ENCODE measurements at places on chromosomes 4 and X.

- DNase-seq = no peak
Measured at GRCh38 chr4:143921181-143921580, 15.8 kb upstream of the GYPE start.

GRCh38 chr4:66246643-66247042, 576.4 kb upstream of the EPHA5 start:
- DNase-seq = no peak

GRCh38 chrX:73562458-73562857, 539 bp upstream of the CHIC1 start:
- no peak for DNase-seq

- no peak for DNase-seq
Measured at GRCh38 chr4:47577779-47578553, 92.9 kb downstream of the ATP10D start.

GRCh38 chr4:157888281-157888680, 284.5 kb downstream of the GASK1B start:
- no peak for DNase-seq

GRCh38 chr4:4225915-4226605, 669 bp downstream of the OTOP1 start:
- DNase-seq = no peak

DNA sequence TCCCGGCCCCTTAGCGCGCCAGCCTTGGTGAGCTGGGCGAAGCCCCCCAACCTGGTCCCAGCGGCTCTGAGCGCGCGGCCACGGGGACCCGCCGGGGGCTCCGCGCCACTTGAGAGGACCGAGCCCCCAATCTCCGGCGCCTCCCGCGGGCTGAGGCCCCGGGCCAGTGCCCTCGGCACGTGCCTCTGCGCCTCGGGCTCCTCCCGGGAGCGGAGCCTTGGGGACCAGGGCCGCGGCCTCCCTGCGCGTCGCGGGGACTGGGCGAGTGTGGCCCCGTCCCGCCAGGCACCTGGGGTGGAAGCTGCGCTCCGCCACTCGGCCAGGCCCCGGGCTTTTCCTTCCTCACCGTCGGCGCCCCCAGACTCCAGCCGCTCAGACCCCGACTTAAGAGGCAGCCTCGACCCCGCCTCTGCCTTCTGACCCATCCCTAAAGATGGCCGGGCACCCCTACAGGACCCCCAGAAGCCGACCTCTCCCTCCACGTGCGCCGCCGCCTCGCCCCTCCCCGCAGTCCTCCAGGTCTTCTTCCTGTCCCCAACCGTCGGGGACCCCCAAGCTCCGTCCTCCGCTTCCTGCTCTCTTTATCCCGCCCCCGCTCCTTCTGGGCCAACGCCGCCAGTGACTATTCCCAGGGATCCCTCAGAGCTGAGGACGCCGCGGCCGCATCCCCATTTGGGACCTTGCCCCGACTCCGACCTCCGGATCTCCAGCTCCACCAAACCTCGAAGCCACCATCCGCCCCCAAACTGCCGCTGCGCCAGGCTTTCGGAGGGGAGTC, 752 bp downstream of the ERAS start:
- DNase-seq = no peak

DNA sequence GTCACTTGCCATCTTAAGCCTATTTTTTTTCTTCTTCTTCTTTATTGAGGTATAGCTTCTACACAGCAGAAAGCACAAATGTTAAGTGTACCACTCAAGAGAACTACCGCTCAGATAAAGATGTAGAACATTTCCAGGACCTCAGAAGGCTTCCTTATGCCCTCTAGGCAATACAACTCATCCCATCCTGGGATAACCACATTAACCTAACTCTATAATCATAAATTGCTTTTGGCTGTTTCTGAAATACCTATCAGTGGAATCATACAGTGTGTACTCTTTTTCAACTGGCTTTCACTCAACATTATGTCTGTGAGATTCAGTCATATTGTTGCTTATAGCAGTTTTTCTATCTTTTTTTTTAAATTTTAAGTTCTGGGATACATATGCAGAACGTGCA, 51.7 kb downstream of the ARFIP1 start:
- no peak for DNase-seq

DNA sequence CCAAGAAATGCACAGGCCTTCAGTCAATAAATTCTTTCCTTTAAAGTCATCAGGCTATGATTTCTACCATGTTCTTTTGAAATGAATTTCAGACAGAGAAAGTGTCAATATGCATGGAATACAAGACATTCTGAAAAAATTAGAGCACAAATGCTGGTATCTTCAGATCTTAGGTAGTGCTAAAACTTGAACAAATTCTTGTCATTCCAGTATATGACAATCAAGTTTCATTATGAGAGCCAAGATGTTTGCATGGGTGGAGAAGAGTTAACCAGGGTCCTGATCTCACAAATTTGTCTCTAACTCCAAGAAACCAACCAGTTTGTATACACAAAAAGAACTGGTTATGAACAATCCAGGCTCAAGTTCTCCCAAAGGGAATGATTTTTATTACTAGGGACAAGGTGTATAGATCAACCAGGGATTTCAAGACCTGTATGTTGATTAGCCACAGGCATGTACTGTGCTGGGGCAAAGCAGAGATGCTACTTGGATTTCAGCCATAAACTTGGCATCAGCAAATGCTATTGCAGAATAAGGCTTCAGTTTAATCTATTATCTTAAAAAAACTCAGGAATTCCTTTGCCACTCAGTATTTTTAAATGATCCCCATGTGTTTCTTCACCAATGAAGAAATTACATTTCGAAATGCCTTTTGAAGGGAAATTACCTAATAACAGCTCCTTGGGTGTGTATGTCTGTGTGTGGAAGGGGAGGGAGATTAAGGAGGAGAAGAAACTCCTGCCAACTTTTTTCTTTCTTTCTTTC, 69.7 kb downstream of the FANCB start:
- DNase-seq = no peak

DNA sequence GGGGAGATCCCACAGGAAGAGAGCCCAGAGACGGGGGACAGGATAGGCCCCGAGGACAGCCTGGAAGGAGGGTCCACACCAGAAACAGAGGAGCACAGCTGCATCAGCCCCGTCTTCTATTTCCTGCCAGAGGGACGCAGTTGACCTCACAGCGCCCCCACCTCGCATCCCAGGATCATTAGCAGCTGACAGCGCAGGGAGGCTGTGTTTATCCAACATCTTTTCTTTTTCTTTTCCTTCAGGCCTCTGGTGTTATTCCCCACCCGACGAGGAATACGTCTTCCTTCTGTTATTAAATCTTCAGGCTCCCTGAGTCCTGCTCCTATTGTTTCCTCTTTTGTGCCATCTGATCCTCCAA, 75.4 kb downstream of the DCHS2 start:
- peak; percentile 23 for DNase-seq

- DNase-seq = no peak
Measured at GRCh38 chr4:138911909-138912703, 103.5 kb upstream of the NOCT start.

DNA sequence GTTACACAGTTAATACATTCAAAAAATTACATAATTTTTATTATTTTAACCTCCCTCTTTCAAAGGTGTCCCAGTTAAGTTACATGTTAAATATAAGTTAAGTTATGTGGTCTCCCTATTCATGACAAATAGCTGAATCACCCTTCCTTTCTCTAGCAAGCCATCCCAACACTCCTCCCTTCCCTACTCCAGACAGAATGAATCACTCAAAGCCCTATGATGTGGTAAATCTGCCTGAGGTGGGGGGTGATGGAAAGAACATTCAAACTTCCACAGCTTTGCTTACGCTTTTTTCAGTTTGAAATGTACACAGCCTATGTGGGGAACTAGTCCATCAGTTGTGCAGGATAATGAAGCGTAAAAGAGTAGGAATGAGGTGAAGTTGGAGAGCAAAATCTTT, 90.2 kb downstream of the CXCL13 start:
- no peak for DNase-seq

GRCh38 chr4:113303315-113303714, 253.9 kb downstream of the ANK2 start:
- no peak for DNase-seq
